ENCODE measurements at places on chromosomes 4 and X.
A peak's percentile ranks its signal among the peaks of the same experiment; 100 is the strongest.

DNA sequence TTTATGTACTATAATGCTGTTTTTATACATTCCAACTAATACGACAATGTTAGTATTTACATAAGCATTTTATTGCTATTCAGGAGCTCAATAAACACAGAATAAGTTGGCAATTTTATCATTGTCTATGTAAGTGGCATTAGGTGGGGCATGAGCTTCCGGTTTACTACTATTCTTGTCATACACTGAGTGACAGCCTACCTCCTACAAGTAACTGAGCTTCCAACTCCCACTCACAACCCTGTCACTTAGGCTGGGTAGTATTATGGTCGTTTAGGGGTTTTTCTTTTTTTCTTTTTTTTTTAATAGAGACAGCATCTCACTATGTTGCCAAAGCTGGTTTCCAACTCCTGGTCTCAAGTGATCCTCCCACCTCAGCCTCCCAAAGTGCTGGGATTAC is 7.4 kb downstream of the PPID start:
- DNase-seq = no peak

DNA sequence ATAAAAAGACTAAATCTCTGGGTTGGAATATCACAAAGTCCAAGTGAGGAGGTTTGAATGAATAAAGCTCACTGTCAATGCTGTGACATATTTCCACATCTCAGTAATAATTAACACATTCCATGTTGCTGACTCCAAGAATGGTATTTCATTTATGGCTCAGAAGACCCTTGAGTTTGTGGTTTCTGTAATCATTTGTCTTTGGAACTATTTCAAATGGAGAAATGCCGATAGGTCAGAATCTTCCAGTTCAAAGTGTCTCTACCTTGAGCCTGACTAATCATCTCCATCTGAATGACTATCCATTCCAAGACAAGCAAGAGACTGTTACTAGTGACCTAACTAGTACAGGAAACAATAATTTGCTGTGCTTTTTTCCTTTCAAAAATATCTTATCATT is 24.2 kb upstream of the SLC2A9 start:
- no peak for DNase-seq

DNA sequence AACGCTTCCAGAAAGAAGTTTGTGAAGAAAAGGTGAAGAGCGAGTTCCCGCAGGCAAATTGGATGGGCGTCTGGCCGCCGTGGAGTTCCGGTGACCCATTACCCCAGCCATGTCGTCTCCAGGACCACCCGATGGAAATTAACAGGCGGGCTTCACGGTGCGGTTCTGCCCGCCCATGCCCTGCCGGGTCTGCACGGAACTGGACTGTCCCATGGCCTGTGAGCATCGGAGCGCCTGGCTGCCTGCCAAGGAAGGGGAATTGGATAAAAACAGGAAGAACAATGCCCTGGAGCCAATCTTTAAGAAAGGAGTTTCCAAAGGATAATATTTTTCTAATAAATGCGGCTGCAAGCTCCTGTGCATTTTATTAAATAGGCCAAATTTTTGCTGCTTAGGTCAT is 319.8 kb upstream of the SLC7A11 start:
- no peak for DNase-seq

DNA sequence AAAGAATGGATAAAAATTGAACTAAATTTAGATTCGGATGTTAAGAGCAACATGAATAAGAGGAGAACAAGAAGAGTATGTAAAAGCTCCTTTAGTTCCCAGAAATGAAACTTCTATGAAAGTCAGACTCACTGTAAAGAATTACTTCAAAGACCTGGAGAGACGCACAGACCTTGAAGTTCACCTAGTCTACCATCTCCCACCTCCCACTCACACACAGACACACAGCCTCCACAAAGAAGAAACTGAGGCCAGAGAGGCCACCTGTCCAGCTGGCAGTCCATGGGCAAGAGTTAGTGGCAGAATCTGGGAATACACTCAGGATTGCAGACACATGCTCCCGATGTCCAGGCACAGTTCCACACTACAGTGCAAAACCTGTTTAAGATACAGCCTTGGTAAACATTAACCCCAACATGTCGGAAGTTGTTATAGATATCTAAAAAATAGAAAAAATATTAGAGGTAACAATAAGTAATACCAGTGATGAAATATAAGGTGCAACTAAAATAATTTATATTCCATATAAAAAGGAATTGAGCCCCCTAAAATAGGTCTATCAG is 288.8 kb downstream of the INPP4B start:
- DNase-seq = no peak

- DNase-seq = no peak
These were observed 165.7 kb upstream of the MAMLD1 start for GRCh38 chrX:150197388-150197787.

DNA sequence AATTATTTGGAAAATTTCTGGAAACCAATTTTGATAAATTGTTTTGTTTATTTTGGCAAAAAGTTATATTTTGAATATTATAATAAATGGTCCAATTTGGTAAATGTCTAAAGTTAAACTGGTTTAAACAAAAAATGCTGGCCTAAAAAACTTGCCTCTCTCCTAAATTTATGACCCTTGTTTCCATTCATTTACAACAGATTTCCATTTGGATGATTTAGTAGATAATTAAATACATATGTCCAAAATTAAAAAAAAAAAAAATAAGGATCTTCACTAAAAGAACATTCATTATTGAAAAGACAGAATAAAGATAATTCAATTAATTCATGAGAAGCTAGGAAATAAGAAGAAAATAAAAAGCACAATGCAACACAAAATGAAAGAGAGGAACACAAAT is 449.5 kb downstream of the SPRY1 start:
- DNase-seq = no peak

DNA sequence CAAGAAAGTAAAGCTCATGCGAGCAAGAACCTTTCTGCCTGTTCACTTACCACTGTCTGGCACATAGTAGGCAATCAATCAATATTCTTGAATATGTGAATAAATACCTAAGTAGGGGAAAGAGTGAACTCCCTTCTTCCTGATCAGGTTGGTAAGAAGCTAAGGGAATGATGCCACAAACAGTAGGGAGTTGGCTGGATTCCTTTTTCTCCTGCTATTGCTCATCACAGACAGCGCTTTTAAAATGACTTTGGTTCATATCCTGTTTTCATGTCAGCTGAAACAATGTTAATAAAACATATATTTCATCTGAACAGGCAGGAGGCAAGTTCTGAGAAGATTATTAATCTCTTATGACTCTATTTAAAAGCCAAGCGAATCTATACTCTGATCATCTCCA is 99.2 kb downstream of the NSUN7 start:
- no peak for DNase-seq

- no peak for DNase-seq
These were observed 714.7 kb downstream of the DMD start for GRCh38 chrX:32496671-32497070.

DNA sequence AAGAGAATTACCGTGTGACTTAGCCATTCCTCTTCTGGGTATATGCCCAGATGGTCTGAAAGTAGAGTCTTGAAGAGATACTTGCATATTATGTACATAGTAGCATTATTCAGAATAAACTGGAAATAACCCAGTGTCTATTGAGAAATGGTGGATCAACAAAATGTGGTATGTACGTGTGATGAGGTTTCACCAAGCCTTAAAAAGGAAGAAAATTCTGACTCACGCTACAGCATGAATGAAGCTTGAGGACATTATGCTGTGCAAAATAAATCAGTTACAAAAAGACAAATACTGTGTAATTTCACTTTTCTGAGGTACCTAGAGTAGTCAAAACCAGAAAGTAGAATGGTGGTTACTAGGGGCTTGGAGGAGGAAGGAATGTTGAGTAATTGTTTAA is 37.3 kb downstream of the GBA3 start:
- DNase-seq = no peak

- DNase-seq = peak; percentile 78
These were observed 1026.9 kb upstream of the SLIT2 start for GRCh38 chr4:19224820-19225219.

DNA sequence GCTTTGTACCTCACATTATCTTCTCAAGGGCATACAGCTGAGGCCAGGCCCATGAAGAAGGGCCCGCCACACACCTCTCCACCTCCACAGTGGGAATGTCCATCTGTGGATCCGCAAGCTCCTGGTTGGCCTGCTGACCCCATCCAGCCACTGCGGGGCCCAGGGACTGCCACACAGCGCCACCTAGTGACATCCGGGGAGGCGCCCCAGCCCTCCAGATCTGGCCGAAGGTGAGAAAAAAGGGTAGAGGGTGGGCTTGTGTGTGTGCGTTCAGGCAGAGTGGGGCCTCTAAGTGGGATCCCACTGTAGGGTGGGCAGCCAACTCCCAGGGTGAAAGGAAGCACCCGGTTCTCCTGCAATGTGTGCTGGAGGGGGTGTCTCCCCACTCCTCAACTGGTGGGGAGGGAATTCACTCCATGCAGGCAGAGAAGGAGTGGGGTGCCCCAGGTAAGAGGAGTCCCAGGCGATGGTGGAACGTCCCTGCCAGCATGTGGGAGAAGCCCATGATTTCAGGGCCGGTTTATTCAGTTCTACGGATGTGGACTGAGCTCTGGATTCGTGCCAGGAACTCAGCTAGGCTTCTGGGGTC is 117.3 kb downstream of the ENPP6 start:
- DNase-seq = peak; percentile 67

DNA sequence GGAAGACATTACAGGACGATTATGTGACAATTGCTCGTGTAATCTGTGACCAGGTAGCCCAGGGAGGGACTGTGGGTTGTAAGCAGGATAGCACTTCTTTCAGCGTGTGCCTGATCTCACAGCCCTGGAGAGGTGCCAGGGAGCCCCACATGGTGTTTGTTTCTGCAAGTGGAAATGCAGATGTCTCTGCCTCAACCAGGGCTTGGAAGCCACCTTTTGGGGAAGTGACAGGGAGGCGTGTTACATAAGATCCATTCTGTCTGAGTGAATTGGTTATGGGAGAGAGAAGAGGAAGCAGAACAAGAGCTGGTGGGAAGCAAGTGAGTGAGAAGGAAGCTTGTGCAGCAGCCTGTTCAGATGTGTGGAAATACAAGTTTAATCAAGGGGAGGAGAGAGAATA is 104.5 kb upstream of the GATB start:
- no peak for DNase-seq

- DNase-seq = no peak
These were observed 185.3 kb upstream of the WDFY3 start for GRCh38 chr4:85151786-85152185.

GRCh38 chrX:2430265-2430825 is 70.4 kb downstream of the DHRSX start:
- DNase-seq = no peak

DNA sequence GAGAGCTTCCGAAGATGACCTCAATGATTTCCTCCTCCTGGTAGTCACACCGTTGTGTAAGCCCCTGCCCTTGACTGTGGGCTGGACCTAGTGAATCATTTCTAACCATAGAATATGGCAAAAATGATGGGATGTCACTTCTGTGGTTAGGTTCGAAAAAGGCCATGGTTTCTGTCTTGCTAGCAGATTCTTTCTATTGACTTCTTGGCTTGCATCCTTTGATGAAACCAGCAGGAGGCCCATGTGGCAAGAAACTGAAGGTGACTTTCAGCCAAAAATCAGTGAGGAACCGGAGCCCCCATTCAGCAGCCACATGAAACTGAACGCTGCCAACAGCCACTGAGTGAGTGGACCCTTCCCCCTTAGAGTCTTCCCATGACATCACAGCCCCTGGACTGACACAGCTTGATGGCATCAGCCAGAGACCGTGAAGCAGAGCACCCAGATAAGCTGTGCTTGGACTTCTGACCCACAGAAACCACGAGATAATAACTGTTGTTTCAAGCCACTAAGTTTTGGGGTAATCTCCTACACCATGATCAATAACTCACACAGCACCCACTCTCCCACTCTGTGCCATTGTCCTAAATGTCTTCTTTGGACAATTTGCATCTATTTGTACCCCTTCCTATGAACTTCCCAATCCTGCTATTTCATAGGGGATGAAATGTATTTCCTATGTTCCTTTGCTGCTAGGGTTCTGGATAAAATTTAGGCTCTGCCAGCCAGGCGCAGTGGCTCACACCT is 148.0 kb upstream of the STX18 start:
- DNase-seq = no peak

- no peak for DNase-seq
These were observed 50.3 kb downstream of the MED28 start for GRCh38 chr4:17664755-17665154.

GRCh38 chr4:128241425-128241913 is 46.1 kb downstream of the PGRMC2 start:
- no peak for DNase-seq

DNA sequence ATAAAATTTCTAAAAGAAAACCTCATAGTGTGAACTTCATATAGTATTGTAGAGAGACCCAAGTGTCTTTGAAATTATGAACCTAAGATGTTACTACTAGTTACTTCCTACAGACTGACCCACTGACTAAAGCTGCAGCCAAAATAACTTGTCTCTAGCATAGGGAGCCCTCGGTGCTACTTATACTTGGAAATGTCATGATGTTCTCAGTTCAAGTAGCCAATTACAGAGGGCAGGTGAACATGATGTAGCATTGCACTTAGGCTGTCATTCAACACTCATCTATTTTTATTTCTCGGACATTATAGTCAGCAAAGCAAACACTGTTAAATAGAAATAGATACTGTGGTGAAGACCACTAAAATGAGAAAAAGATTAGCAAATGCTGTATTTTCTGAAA is 165.6 kb downstream of the AREG start:
- DNase-seq = no peak

- peak; percentile 21 for DNase-seq
These were observed 126.1 kb downstream of the AFF1 start for GRCh38 chr4:87060957-87061356.

DNA sequence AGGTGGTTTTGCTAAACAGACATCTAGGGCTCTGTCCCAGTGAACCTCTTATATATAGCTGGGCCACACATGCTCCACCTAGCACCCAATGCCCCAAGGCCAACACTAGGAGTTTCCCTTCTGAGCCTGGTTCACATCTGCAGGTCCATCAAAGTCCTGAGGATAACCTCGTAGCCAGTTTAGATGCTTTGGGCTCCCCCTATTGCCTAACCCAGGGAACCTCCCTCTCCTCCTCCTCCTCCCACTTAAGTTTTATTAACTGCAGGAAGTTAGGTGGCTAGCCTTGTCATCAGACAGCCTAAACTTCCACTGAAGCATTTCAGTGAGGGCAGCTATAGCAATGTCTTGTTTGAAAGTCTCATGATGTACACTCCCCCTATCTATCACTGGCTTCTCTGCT is 88.0 kb downstream of the GUCY2F start:
- DNase-seq = peak; percentile 12

DNA sequence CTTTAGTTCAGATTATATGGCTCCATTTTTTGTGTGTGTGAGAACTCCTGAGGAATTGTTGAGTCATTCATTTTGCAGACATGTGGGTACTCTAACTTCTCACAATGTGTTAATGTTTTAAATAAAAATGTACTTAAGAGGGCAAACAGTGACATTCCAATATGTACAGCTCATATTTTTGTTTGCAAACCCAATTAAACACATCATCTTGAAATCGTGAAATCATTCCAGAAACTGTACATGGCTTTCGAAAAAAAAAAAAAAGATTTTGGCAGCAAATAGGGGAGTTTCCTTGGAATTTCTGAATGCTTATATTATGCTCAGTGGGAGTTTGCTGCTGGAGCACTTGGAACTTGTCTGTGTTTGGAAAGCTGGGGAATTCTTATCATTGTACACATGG is 85.0 kb downstream of the HPGD start:
- peak; percentile 24 for DNase-seq
